ENCODE measurements at places on chromosomes 13 and 19. TPM values are rescaled to one million over a fixed set of nuclear protein-coding genes. Genes with fewer than 3 reads are reported as not detected.
A peak's percentile ranks its signal among the peaks of the same experiment; 100 is the strongest.

GRCh38 chr19:13037161-13037560, 41.9 kb downstream of the NFIX start:
- ATAC-seq = no peak

DNA sequence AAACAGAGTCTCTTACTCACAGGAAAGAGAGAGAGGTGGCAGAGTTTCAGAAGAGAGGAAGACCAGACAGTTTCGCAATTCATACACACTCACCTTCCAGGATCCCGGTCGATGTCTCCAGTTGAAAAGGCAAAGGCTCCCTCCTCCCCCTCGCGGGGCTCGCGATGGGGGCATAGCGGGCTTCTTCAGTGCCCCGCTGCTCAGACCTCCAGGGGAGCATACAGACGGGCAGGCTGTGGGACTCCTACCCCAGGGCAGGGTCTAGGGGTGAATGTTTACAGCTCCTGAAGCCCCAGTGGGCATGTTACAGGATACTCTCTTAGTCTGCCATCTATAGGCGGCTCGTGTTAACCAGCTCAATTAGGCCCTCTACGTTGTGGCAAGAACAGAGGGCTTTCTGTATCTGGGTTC, 139.2 kb downstream of the SLITRK5 start:
- no peak for ATAC-seq

DNA sequence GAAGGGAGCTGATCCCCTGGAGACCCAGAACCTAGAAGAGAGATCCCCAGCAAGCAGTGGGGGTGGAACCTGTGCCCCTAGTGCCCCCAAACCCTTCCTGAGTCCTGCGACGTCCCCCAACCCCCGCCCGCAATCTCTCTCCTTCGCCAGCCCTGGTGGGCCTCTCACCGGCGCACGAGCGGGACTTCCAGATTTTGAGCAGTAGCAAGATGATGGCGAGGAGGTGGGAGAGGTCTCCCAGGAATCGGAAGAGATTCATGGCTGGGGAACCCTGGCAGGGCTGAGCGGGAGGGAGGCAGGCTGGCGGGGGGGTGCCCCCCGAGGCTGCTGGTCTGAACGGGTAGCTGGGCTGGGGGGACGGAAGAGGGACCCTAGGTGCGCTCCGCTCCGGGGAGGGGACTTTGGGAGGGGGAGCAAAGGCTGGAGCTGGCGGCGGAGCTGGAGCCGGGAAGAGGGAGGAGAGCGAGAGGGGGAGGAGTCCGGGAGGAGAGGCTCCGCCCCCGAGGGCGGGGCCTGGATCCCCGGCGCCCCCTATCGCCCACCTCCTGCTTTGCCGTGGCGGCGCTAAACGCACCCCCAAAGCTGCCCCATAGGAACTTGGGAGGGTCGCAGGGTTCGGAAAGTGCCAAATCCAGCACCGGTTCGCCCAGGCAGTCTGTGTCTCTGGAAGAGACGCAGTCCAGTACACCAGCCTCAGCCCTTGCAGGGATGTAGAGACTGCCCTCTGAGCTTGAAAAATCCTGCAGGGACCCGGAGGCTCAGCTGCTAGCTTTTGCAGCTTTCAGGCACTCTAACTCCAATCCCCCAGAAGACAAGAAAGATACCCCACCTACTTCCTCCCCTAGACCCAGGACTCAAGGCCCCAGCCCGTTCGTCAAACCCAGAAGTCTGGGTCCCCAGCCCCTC, at the start of gene KDELR1:
Gene KDELR1 (minus strand): TSS at position 452 of the 906 bp plus-strand sequence. CDS start 193 bp downstream, at position 259.
- ATAC-seq = peak; percentile 86

GRCh38 chr19:10353793-10354391, 14.5 kb upstream of the ICAM3 start:
- ATAC-seq = peak; percentile 22

The GJB6 gene
- 369 TPM for total RNA-seq

GRCh38 chr13:98877466-98877865, 100.4 kb downstream of the DOCK9 start:
- no peak for ATAC-seq

DNA sequence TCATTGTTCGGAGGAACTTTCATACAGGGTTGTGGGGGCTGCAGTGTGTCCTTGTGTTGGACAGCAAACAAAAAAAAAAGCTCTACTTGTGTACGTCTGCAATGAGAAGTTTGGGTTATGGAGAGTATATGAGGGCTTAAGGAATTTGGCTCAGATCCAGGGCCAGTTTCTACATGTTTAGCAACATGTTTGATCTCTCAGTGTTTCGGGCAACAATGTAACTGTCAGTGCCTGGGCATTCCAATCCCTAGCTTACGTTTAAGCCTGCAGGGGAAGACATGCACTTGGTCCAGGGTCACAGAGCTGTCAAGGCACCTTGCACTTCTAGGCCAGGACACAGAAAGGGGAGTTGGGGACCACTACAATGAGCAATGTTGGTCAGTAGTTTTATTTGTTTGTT, 13.9 kb downstream of the ZNF543 start:
- ATAC-seq = peak; percentile 80

The ERICH4 gene
- not detected for total RNA-seq

DNA sequence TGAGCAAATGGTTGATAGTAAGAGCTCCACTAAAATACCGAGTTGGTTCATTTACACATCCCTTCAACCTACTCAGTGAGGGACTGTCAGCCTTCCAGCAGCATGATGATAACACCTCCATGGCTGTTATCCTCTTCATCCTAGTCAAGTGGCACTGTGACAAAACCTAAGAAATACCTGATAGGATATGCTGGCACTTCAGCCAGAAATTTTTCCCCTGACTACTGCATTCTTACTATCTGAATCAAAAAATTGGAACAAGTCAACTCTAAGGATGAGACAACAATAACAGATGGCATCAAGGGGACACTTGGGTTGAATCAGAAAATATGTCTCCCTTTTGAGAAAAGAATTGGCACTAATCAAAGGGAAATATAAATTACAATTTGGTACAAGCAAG, 193.9 kb downstream of the KCTD12 start:
- ATAC-seq = no peak

- ATAC-seq = no peak
Measured at GRCh38 chr13:44874886-44875630, 114.2 kb downstream of the NUFIP1 start.

The C19orf25 gene
- 19.2 TPM for total RNA-seq

GRCh38 chr13:36357692-36358091, 11.5 kb upstream of the SPART start:
- no peak for ATAC-seq

The IGFL1 gene
- total RNA-seq = 20.2 TPM

DNA sequence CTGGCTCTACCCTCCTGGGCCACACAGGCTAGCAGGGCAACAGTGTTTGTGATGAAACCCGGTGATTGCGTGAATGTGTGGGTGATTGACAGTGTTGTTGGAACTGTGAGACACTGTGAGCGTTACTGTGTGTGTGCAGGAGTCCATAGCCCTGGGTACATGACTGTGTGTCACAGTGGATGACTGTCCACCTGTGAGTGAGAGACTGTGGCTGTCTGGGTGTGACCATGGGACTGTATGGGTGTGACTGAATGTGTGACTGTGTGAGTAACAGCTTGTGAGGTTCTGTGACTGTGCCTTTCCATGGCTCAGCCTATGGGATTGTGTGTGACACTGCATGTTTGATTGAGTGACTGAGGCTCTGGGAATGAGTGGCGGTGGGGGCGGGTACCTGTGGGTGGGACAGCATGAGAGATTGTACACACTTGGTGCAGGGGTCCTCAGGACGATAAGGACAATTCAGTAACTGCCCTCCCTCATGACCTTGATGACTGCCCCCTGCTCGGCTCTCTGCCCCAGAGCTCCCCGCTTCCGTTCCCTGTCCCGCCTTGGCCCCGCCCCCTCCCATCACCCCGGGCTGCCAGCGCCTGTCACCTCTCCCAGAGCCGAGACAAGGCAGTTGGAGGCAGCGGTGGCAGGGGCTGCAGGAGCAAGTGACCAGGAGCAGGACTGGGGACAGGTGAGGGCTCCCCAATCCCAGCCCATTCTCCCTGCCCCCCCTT, at the start of gene GIPR:
Gene GIPR (plus strand): TSS at position 602 of the 722 bp plus-strand sequence. CDS start 1,300 bp downstream, outside the sequence.
- ATAC-seq = peak; percentile 89

DNA sequence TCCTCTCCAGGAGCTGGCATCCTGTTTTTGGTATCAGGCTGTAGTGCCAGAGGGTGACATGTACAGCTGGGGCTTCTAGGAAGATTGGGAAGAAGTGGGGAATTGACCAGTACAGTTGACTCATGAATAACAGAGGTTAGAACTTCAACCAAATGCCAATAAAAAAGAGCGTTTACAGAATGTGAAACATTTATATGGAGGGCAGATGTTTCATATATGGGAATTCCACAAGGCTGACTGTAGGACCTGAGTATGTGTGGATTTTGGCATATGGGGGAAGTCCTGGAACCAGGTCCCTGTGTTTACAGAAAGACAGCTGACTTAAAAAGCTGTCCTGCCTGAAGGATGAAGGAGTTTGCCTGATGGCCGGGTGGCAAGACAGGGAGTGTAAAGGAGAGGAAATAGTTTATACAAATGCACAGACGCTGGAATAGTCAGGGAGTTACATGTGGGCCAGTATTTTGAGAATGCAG, 5.2 kb downstream of the CHAMP1 start:
- ATAC-seq = no peak

- ATAC-seq = no peak
Measured at GRCh38 chr13:49633710-49634109, 5.4 kb downstream of the ARL11 start.

GRCh38 chr13:107941345-107942029, 273.8 kb downstream of the LIG4 start:
- no peak for ATAC-seq

- no peak for ATAC-seq
Measured at GRCh38 chr13:94212196-94212595, 267.3 kb downstream of the DCT start.

GRCh38 chr19:2805991-2806649, 13.5 kb upstream of the ZNF554 start:
- no peak for ATAC-seq

GRCh38 chr13:93183302-93183701, 43.3 kb upstream of the GPC6 start:
- no peak for ATAC-seq

The CEACAM7 gene
- total RNA-seq = 71.9 TPM

GRCh38 chr19:3304871-3305423, 61.4 kb upstream of the NFIC start:
- peak; percentile 52 for ATAC-seq

- ATAC-seq = no peak
Measured at GRCh38 chr13:27474751-27475268, 24.4 kb upstream of the MTIF3 start.

- ATAC-seq = no peak
Measured at GRCh38 chr13:108270442-108270841, 924 bp downstream of the TNFSF13B start.

DNA sequence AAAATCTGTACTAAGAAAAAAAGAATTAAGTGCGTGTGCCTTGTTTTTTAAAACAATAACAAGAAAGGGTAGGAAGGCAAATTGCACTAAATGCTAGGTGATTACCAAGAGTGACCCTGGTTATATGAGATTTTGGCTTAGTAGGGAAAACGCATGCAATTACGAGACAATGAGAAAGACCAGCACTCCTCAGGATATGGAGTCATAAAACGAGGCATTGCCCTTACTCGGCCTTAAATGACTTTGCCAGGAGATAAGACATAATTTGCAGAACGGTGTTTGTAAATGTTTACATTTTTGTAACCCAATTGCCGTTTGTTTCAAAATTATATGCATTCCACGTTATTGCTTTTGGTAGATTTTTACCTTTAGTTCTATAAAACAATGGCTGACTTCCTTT, 179.8 kb downstream of the RBM26 start:
- ATAC-seq = no peak

DNA sequence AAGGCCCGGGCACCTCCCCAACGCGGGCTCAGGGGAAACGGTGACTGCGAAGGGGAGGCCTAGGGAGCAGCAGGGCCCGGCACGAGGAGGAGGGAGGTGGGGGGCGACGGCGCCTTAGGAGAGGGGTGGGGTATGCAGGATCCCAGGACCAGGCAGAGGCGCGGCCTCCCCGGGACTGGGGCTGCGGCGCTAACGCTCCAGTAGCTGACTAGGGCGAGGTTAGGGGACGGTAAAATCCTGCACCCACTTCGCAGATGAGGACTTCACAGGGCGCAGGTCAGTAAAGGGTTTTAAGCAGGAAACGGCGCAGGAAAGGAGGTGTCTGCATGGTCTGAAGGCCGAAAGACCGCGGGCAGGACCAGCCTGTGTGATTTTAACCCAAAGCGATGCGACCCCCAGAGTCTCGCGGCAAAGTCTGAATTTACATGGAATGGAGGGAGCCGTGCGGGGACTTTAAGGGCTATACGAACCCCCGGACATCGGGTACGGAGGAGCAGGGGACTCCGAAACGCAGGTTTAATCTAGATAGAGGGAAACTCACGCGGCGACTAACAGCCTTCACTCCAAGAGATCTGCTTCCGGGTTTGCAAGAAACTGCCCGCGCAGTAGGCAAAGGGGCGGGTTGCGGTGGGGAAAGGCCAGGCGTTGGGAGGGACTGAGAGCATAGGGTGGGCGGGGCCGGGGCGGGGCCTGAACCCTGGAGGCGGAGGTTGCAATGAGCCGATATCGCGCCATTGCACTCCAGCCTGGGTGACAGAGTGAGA, at the start of gene ZNF665:
Gene ZNF665 (minus strand): TSS at position 588 of the 764 bp plus-strand sequence. CDS start 10,460 bp downstream, outside the sequence.
- ATAC-seq = peak; percentile 74

The SIGLECL1 gene
- total RNA-seq = not detected

- ATAC-seq = peak; percentile 22
Measured at GRCh38 chr19:32720216-32720935, 809 bp downstream of the TDRD12 start.

DNA sequence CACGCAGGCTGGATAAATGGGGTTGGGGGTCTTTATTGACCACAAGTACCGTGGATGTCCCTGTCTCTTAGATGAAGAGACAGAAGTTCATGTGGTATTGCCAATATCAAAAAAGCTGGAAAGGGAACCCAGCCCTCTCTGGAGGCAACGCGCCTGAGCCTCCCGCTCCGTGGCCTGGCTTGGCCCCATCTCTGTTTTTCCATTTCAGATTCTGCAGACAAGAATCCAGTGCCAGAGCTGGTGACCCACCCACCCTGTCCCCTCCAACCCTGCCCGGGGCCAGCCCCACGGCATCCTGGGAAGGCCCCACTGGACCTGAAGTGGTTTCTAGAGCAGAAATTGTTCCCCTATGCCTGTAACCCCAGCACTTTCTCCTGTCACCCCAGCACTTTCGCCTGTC, 57.7 kb downstream of the PTPRS start:
- no peak for ATAC-seq

DNA sequence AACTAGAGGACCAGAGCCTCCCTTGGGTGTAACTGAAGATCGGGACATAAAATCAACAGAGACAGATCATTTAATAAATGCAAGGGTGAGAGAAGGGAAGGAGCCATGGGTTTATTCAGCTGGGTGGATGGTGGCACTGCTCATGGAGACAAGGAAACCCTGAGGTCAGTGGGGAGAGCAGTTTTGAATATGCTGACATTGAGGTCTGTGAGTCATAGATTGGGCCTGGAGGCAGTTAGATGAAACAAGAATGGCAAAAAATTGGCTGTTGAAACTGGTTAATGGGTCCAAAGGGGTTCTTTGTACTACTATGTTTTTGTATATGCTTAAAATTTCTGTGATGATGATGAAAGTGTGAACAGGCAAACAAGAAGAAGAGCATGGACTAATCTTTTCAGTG, 5.1 kb upstream of the GTF3A start:
- peak; percentile 33 for ATAC-seq

DNA sequence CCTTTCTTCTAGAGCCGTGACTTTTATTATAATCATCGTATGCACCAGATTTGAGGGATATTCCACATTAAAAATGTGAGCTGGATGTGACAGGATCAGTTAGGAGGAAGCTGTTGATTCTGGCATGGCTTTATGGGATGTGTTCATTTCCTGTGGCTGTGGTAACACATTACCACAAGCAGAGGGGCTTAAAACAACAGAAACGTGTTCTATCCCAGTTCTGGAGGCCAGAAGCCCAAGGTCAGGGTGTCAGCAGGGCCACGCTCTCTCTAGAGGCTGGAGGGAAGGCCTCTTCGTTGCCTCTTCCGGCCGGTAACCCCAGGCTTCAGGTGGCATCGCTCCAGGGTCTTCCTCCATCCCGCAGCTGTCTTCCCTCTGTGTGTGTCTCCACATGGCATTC, 14.5 kb downstream of the MED25 start:
- no peak for ATAC-seq

The SIN3B gene
- 19.7 TPM for total RNA-seq
